Stimulated activated CD4-positive, alpha-beta T cell treated with anti-CD3 and anti-CD28 coated beads, Interleukin-2, amount 100 ng/mL, for 4 hours (primary cell): ENCODE measurements at places on chromosomes 5 and 9.

DNA sequence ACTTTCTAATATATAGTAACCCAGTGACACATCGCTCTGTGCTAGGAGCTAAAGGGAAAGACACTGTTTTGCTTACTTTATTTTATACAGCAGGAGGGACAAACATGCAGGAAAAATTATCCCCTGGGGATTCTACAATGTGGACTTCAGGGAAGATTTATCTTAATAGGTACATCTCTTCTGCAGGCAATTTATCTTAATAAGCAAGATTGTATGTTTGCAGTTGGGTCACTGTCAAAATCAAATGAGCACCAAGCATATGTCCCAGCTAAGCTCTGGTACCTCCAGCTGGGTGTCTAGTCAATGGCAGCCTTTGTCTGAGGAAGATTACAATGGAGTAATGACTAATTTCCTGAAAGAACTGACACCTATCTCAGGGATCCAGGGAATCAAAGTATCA is 309.9 kb upstream of the PANK3 start:
- no peak for DNase-seq

- DNase-seq: no peak
These were observed 60.2 kb upstream of the SLC2A8 start for GRCh38 chr9:127336506-127337352.

GRCh38 chr5:9358961-9359685 is 186.8 kb downstream of the SEMA5A start:
- no peak for DNase-seq

- no peak for DNase-seq
These were observed 149.2 kb upstream of the RGMB start for GRCh38 chr5:98624145-98624880.

DNA sequence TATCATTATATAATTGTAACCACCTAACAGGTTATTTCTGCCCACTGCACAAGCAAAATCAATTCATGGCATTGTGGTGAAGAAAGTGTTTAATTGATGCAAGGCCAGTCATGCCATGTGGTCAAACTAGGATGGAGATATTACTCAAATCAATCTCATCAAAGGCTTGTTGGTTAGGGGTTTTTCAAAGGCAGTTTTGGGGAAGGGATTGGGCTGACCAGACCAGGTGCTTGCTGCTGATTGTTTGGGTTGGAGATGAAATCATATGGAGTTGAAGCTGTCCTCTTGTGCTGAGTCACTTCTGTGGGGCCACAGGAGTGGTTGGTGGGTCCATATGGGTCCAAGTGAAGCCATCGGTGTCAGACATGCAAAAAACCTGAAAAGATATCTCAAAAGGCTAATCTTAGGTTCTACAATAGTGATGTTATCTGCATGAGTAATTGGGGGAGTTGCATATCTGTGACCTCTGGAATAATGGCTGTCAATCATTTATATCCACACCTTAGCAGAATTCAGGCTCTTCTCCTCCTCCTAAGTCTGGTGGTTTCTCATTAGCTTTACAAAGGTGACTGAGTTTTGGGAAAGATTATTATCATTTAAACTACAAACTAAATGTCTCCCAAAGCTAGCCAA is 44.9 kb downstream of the HMGCS1 start:
- DNase-seq: no peak

- no peak for DNase-seq
These were observed 518.3 kb downstream of the CTNND2 start for GRCh38 chr5:11385901-11386293.

DNA sequence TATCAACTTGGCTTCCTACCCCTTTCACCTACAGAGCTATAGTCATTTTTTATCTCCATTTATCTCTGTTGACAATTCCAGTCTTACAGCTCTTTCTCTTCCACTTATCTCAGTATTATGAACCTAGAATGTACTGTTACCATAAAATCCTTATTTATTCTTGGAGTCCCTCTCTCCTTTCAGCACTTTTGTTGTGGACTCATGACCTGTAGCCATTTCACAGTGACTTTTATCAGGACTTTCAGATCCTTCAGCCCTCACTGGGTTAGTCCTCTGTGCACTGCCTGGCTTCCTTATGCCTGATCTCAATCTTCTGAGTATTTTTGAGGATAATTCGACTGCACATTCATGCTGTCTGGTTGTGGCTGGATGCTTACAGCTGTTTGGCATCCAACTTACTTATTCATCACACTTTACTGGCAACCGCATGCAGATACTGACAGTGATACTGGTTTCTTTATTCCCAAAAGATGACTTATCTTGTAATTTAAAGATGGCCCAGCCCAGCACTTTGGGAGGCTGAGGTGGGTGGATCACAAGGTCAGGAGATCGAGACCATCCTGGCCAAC is 293.3 kb downstream of the MAN2A1 start:
- no peak for DNase-seq

DNA sequence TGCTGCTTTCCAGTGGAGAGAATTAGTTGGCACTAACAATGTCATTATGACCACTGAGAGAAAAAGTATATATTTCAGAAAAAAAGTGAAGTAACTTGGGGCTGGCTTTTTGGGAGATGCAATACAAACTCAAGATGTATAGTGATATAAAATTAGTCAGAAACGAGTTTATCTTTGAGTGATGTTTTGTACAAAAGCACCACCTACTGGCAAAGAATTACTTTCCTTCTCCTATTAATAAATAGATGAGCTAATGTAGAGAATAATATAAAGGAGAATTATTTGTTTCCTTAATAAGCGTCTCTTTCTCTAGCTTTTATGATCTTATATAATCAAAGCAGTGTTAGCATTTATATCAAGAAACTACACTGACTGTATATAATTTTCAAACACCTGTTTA is 158.8 kb downstream of the MEF2C start:
- DNase-seq: no peak

- DNase-seq: no peak
These were observed 159.6 kb downstream of the BNC2 start for GRCh38 chr9:16710888-16711287.

- peak; percentile 66 for DNase-seq
These were observed at the start of gene GLIPR2 for GRCh38 chr9:36136272-36136893. GLIPR2 (plus strand) TSS chr9:36136733; CDS start chr9:36136779, 46 bp downstream.

DNA sequence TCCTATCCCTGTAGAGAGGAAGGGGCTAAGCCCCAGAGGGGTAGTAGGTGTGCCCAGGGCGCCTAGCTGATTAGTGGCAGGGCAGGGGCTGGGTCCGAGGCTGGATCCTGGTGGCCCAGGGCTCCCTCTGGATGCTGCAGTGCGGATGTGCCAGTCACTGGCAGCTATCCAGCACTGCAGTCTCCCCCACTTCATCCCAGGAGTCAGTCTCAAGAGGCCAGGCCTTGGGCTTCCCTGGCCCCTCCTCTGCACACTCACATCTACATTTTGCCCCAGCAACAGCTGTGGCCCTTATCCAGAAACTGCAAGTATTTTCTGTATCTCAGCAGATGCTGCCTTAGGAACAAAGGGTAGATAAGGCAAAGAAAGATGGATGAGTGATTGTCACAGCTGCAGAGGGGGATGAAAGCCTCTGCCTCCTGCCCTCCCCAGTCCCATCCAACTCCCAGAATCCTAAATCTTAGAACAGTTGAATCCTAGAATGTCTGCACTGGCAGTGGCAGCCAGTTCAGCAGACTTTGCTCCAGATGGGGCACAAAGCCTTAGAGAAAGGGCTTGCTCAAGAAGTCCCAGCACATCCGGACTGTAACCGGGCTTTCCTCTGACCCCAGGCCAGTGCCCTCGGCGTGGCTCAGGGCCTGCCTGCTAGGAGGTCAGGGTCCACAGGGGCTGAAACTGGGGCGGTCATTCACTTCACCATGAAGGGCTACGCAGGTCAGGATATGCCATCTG is 1.6 kb downstream of the ANXA6 start:
- DNase-seq: no peak

GRCh38 chr5:132322266-132322665 is 28.1 kb downstream of the SLC22A4 start:
- DNase-seq: no peak

DNA sequence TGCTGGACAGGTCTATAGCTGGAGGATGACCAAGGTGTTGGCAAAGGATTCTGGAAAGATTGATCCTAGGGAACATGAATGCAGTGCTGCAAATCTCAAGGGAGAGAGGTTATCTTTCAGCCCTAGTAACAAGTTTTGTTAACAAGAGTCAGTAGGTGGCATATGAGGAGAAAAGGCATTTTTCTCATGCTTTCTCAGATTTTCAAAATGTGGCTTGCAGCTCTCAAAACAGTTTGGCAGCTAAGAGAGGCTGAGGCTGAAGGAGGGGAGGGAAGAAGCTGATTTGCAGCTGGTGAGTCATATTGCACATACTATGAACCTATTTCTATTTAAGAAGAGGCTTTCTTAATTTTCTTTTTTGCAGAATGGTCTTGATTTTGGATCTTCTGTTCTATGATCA is 64.3 kb upstream of the PCA3 start:
- no peak for DNase-seq

DNA sequence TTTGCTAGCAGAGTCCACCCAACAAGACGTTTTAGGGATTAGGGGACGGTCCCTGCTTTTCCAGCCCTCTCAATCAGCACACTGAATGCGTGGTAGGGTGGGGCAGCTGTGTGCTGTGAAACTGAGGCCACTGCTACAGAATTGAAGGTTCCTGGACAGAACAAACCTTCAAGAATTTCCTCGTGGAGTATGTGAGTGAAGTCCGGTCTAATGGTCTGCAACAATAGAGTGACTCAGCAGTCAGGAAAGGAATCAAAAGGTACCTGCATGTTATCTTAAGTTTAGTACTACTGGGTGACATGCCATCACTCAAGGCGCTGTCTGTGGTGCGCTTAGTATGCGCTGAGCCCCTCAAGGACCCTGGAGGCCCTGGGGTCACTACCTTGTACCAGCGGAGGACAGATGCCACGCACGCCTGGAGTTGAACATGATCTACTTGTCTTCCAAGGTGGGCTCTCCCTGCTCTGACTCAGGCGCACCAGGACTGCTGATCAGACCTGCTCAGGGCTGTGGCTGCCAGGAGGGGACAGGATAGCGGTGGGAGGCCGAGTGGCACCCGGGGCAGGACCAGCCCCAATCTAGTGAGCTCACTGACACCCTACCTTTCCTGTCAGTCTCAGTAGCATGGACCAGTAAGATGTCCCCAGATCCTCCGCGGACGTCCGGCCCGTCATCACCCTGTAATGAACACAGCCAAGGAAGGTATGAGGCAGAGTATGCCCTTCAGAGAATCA is 50.5 kb downstream of the PRRT1B start:
- DNase-seq: no peak

- no peak for DNase-seq
These were observed 4.4 kb downstream of the IL33 start for GRCh38 chr9:6219981-6220380.

DNA sequence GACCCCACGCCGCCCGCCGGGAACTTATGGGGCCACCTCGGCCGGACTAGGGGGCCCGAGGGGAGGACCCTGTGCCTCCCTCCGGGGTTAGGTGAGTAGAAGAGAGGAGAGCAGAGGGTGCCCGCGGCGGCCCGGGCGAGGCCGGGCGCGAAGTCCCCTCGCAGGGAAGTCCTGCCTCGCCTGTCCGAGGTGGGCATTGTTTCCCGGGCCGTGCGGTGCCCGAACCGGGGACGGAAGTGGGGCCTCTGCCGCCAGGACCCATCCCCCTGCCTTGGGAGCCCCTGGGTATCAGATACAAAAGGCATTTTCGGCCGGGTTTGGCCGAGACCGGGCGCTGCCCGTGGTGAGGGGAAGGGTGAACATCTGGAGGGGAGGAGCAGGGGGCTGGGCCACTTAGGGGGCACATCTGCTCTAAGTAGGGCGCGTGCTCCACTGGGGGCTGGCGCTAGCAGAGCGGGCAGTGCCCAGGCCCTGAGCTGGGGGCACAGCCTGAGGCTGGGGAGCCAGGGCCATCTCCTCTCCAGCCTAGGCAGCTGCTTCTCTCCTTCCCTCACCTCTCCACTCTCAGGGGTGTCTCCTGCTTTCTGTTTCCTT is 48.2 kb downstream of the DAB2IP start:
- no peak for DNase-seq

DNA sequence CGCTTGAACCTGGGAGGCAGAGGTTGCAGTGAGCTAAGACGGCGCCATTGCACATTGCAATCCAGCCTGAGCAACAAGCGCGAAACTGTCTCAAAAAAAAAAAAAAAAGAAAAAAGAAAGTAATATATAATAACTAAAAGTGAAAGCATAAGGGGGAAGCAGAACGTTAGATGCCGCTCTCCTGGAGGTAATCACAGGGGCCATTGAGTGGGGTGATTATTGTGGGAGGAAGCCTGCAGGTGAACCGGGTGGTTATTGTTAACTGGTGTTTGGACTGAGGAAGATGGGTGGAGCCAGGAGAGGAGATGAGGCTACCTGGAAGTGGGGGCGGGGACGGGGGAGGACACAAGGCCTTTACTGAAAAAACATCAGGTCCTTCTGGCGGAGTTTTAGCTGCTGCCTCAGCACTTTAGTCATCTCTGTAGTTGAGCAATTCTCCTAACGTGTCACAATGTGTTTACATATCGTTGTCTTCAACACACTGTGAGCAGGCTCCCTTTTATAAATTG is 5.3 kb upstream of the TJP2 start:
- no peak for DNase-seq

- DNase-seq: no peak
These were observed 111.1 kb upstream of the FBXL7 start for GRCh38 chr5:15388866-15389265.

GRCh38 chr5:158819840-158820620 is 279.7 kb downstream of the EBF1 start:
- DNase-seq: no peak

- no peak for DNase-seq
These were observed 23.0 kb downstream of the SMIM15 start for GRCh38 chr5:61139094-61139873.

DNA sequence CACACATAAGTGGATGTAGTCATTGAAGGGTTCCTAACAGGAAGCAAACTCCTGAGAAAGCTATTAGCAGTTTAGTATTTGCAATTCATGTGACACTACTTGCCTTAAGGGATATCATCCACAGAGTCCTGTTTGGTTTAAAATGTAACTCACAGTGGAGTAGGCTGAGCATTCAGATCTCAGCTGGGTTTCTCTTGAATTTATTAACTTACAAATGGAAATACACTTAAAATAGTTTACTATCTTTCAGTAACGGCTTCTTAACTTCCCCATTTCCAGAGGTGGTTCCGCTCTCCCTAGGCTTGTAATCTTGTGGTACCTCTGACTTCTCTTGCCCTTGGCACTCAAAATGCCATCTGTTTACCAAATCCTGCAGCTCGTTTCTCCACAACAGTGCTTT is 660.7 kb upstream of the ADAMTS16 start:
- DNase-seq: no peak

GRCh38 chr9:87336914-87337333 is 160.7 kb upstream of the DAPK1 start:
- no peak for DNase-seq
